ENCODE measurements at places on chromosomes 4 and X.
A peak's percentile ranks its signal among the peaks of the same experiment; 100 is the strongest.

DNA sequence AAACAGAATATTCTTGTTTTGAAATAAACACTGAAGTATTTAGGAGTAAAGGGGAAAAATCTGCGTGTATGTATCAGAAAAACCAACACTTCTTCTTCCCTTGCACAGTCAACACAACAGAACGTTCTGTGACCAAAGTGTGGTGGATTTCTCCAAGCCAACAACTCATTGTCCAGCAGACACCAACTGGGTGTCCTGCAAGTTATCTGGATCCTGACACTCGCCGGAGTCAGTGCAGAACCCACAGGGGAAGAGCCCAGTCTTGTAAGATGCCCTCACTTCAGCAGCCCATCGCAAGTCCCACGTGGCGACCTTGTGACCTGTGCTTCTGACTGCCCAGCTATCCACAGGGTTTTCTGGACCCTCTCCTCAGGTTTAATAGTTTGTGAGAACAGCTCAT, 630.7 kb upstream of the ZFP42 start:
- no peak for DNase-seq

- DNase-seq: peak; percentile 65
Measured at GRCh38 chrX:150038986-150039599, 100.8 kb upstream of the EOLA2 start.

GRCh38 chr4:4418676-4419390, 31.9 kb downstream of the NSG1 start:
- no peak for DNase-seq

GRCh38 chr4:41542526-41543275, 4.7 kb downstream of the LIMCH1 start:
- DNase-seq: no peak

DNA sequence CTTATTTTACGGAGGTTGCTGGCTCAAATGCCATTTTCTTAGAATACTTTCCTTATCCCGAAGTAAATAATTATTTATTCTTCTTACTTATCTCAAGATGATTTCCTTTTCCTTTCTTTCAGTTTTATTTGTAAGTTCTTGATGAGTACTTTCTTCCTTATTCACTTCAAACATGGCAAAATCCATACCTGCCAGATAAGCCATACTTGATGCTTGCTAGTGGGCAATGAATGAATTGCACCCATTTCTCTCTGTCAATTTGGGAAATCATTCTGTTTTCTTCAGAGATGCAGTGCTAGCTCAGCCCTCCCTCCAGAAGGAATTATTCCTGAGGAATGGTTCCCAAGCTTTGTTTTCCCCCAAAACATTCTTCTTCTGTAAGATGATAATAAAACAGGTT, 598.3 kb downstream of the SPRY1 start:
- no peak for DNase-seq

DNA sequence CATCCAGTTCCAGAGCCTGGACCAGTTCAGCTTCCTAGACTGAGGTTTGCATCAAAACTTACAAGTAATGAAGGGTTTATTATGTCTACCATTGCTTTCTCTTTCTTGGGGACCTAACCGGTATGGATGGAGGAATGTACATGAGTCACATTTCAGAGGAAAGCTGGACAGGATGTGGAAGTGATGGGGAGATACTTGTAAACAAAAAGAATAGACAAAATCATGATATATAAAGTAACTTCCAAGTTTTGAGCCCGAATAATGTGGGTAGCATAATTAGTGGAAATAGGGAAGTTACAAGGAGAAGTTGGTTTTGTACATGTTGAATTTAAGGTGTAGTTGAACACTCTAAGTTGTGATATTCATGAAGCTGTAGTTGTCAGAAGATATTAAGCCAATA, 15.0 kb downstream of the FNIP2 start:
- peak; percentile 56 for DNase-seq

DNA sequence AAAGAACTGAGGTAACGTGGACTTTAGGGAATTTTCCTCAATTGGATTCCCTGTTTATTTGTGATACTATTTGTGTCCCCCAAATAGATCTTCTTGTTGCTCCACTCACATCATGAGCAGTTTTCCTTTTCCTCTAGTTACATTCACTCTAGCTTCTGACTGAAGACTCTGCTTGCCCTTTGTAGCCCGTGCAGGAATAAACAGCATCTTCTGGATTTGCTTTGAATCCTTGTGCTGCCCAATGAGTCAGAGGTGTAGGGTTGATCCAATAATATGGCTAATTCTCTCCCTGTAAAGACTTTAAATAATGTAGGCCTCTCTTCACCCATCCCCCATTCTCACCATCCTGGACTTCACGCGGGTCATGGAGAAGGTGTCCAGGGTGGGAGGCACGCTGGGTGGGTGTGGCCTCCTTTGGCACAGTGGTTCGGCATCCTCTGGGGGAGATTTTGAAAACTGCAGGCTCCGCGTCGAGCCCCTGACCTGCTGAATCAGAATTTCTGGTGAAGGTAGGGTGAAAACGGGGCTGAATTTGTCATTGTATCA, 9.0 kb downstream of the HAND2 start:
- DNase-seq: no peak

DNA sequence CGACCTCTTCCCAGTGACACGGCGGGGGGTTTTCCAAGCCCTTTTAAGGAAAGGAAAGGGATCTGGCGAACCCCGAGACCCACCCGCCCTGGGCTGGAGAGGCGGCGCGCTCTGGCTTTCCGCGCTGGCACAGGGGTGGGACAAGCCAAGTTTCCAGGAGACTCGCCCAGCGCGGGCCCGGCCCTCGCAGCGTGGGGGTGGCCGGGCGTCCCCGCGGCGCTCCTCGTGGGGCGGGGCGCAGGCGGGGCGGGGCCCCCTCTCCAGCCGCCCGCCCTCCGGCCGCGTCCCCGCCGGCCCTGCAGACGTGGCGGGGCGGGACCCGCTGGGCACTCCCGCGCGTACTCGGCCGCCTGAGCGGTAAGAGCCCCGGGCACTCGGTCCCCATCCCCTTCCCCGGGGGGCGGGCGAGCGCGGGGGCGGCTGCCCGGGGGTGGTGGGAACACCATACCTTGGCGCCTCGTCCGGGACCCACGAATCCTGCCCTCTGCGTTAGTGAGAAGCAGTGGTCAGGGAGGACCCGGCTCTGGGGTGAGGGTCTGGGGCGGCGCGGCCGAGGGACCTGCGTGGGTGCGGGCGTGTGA, at the start of gene FAM114A1:
Gene FAM114A1 (plus strand): TSS at position 329 of the 581 bp plus-strand sequence. CDS start 10,273 bp downstream, outside the sequence.
- DNase-seq: peak; percentile 90

GRCh38 chr4:120524237-120524636, 398.3 kb downstream of the PRDM5 start:
- no peak for DNase-seq

GRCh38 chrX:19860571-19860970, 26.8 kb downstream of the SH3KBP1 start:
- no peak for DNase-seq

DNA sequence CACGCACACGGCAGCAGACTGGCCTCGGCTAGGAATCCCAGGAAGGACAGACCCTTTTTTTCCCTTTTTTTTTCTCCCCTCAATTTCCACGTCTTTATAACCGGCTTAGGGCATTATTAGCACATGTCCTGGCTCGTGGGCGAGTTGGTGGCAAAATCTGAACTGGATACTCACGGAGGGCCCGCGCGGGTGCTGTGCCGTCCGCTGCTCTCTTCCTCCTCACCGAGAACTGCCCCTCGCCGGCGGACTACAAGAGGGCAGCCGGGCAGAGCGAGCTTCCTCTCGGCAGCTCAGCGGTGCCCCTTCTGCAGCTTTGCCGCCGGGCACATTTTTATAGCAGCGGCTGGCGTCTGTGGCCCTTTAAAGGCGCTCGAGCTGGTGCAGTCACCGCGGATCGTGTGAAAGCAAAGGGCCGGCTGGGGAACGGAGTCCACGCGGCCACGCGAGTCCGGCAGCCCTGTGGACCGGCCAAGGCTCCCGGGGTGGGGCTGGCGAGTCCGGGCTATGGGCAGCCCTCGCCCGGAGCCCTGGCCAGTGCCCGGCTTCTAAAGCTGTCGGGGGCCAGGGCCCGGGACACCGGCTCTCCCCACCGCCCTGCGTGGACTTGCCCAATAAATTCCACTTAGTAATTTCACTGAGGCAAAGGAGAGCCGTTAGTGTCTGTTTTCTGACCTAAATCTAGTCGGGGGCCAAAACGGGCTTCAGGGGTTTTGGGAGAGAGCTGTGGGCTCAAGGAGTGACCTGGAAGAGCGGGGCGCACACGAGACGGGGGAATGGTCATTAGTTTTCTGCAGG, 1.3 kb upstream of the CITED1 start:
- peak; percentile 48 for DNase-seq

GRCh38 chr4:3705236-3705987, 60.8 kb upstream of the ADRA2C start:
- DNase-seq: no peak

DNA sequence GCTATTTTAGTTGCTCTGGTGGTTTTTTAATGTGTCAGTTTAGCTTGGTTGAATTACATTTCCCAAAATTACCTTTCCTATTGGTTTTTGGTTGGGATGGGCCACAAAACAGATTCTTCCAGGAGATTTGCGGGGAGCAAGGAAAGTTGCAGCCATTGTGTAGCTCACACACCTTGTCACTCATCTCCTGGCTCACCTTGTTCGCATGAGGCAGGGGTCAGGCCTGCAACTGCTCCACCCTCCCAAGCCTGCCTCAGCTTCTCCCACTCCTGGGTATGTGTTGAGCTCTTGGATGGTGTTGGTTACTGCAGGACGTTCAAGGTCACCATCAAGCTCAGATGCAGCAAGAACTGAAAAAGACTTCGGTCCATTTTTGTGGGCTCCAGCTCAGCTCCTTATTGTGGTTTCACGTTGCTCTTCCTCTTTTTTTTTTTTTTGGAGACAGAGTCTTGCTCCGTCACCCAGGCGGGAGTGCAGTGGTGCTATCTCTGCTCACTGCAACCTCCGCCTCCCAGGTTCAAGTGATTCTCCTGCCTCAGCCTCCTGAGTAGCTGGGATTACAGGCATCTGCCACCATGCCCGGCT, 95.6 kb upstream of the METTL14 start:
- DNase-seq: no peak

- DNase-seq: peak; percentile 74
Measured at GRCh38 chr4:136864604-136865185, 667.6 kb downstream of the PCDH18 start.

- DNase-seq: peak; percentile 42
Measured at GRCh38 chr4:153538487-153539357, 72.6 kb downstream of the TMEM131L start.

DNA sequence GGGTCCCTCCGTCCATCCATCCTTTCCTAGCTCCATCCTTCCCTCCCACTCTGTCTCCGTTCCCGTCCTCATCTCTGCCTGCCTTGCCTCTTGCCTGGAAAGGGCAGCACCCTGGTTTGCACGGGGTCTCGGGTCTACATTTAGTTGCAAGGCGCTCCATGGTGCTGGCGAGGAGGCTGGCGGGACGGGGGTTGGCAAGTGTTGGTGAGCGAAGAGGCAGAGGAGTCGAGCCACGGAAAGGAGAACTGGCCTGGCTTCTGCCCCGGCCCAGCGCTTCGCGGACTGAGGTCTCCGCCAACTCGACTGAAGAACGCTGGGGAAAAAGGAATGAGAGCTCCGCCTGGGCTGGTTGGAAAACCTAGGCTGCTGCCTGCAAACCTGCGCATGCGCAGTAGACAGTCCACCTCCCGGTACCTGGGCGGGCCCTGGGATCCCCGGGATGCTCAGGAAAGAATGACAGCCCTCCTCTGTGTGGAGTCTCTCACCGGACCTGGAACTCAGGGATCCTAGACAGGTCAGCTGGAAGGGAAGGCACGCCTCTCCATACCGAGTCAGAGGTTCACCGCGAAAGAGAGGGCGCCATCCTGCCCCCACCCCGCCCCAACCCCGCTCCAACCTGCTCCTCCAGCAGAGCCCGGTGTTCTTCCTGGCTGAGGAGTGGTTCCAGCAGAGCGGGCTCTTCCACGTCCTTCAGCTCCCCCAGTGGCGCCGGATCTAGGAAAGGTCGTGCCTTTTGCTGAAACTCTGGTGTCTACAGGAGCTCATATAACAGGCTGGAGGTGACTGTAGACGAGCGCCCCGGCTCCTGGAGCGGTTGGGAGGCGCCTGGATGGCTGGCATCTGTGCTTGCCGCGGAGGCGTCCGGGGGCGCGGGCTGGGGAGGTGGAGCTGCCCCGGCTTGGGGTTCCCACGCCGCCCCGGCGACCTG, 6.0 kb downstream of the FRG2 start:
- peak; percentile 31 for DNase-seq

DNA sequence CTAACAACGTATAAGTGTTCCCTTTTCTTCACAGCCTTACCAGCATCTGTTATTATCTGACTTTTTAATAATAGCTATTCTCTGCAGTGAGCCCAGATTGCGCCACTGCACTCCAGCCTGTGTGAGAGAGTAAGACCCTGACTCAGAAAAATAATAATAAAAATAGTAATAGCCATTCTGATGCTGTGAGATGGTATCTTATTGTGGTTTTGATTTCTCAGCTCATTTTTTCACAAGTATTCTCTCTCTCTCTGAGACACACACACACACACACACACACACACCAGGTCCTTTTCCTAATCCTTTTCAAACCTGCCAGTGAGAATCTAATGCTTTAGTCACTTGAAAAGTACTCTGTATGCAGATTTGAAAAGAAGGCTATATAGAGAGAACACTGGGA, 89.8 kb downstream of the CHIC2 start:
- peak; percentile 41 for DNase-seq

- no peak for DNase-seq
Measured at GRCh38 chrX:103356858-103357257, 552 bp downstream of the TCEAL9 start.

- DNase-seq: no peak
Measured at GRCh38 chr4:21885770-21886169, 62.8 kb downstream of the KCNIP4 start.

- no peak for DNase-seq
Measured at GRCh38 chr4:113673450-113673849, 88.1 kb downstream of the CAMK2D start.

GRCh38 chrX:12767856-12768255, 23.4 kb upstream of the PRPS2 start:
- no peak for DNase-seq

- peak; percentile 83 for DNase-seq
Measured at GRCh38 chr4:183989461-183989860, 84.4 kb downstream of the STOX2 start.

GRCh38 chr4:81684352-81684751, 212.6 kb upstream of the RASGEF1B start:
- DNase-seq: no peak

DNA sequence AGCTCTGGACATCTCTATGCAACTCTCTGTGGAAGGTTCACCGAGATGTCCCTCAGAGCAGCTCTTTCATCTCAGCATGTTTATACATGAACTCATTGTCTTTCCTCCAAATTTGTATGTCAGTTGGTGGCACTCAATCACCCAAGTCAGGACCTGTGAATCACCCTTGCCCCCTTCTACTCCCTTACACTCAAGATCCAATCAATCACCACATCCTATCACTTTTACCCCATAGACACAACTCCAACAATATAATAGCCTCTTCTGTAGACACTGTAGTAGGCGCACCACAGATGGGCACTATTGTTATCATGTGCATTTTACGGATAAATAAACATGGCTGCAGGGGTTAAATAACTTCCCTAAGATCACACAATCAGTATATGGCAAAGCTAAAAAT, 41.3 kb upstream of the IRF2 start:
- DNase-seq: no peak

DNA sequence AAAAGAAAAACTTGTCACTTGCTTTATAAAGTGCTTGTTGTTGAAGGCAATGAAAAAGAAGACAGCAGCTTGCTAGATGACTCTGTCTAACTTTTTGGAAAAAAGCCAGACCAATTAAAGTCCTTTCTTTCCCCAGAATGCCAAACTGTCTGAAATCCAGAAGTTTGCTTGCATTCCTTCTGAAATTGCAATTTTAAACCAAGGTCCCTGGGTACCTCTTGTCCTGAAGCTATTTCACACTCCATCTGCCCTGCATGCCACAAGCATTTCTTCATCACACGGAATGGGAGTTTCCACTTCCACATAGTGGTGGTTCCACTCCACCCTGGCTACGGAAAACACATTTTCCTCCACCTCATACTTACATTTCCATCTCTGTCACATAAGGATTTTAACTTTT, 101.0 kb downstream of the PAPSS1 start:
- peak; percentile 93 for DNase-seq

GRCh38 chr4:118888666-118889311, at the start of gene SYNPO2:
SYNPO2 (plus strand) TSS chr4:118888854; CDS start chr4:118889037, 183 bp downstream.
- DNase-seq: peak; percentile 86

All from fibroblast of skin of right quadriceps (primary cell).